ENCODE measurements at places on chromosomes 11 and 22.

- no peak for DNase-seq
Measured at GRCh38 chr11:69040581-69041260, 8.0 kb upstream of the TPCN2 start.

- no peak for DNase-seq
Measured at GRCh38 chr22:27170491-27170890, 513.1 kb downstream of the MIAT start.

DNA sequence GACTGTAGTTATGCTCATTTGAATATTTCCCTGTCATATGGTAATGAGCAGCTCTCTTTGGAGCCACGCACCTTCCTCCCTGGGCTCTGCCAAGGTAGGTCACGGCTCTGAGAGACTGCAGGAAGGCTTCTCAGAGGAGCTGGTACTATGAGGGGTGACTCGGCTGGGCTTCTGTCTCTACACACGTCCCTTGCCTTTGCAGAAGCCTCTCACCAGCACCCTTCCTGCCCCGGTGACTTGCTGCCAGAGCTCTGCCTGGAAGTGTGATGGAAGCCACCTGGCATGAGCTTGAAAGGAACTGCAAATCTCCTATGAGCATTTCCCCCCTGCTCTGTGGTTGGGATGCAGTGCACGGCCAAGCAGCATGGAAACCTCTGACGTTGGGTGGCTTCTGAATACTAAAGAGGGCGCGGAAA is 74.2 kb downstream of the KIRREL3 start:
- no peak for DNase-seq

DNA sequence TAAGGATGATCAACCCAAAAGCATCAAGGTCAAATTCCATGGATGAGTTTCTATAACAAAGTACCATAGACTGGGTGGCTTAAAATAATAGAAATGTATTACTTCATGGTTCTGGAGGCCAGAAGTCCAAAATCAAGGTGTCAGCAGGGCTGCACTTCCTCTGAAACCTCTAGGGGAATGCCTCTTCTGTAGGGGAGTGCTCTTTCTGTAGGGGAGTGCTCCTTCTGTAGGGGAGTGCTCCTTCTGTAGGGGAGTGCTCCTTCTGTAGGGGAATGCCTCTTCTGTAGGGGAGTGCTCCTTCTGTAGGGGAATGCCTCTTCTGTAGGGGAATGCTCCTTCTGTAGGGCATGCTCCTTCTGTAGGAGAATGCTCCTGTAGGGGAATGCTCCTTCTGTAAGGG is 65.5 kb downstream of the FBLN1 start:
- no peak for DNase-seq

GRCh38 chr11:90251599-90251998 is 28.8 kb upstream of the CHORDC1 start:
- no peak for DNase-seq

GRCh38 chr11:130051082-130051481 is 18.6 kb upstream of the APLP2 start:
- DNase-seq = no peak

- peak; percentile 63 for DNase-seq
Measured at GRCh38 chr11:46489656-46490560, 98.3 kb upstream of the CHRM4 start.

DNA sequence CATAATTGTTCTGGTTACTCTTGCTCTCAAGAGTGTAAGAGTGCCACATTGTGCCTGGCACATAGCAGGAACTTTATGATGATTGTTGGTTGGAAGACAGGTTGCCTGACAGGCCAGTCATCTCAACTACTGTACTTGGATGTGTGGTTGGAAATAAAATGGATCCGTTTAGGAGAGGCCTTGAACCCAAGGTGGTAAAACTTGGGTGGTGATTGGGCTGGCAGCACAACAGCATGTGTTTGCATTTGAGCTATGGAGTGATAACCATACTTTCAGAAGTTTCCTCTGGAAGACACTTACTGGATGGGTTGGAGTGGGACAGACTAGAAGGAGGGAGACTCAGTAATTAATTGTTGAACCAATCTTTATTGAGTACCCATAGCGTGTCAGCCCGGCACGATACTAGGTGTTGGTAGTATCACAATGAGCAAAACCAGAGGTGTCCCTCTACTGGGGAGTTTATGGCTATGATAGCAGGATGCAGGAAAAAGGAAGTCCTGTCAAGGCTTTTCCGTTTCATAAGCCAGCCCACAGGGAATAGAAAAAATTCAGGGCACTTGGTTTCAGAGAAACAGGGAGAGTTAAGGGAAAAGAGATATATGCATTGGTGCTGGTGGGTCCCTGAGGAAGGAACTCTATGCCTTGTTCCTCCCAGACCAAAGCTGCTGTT is 3.1 kb upstream of the TMEM109 start:
- no peak for DNase-seq

- DNase-seq = peak; percentile 64
Measured at GRCh38 chr11:119206511-119207414, 624 bp downstream of the CBL start.

DNA sequence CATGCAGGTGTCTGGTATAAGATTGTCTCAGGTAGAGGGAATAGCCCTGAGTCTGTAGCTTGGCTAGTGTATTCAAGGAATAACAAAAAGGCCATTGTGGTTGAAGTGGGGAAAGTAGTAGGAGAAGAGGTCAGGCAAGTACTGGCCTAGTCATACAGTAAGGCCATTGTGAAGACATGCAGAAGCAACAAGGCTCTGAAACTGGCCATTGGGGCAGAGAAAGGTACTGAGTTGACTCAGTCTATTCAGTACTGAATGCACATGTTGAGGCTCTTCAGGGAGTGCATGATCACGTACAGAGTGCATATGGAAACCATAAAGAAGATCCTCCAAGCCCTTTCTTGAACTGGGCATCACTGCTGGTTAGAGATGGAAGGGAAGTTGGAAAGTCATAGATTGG is 477.6 kb downstream of the SOX6 start:
- DNase-seq = no peak

- no peak for DNase-seq
Measured at GRCh38 chr11:109914809-109915653, 178.2 kb upstream of the ZC3H12C start.

Measured in Caco-2 (cell line).